ENCODE measurements at places on chromosomes 4 and X.

- DNase-seq = no peak
Observed at GRCh38 chr4:56803471-56803870, 18.0 kb downstream of the SPINK2 start.

GRCh38 chr4:107824350-107825071 lies at the start of gene SGMS2:
SGMS2 (plus strand) TSS chr4:107824932; CDS start chr4:107895554, 70,622 bp downstream.
- peak; percentile 61 for DNase-seq

DNA sequence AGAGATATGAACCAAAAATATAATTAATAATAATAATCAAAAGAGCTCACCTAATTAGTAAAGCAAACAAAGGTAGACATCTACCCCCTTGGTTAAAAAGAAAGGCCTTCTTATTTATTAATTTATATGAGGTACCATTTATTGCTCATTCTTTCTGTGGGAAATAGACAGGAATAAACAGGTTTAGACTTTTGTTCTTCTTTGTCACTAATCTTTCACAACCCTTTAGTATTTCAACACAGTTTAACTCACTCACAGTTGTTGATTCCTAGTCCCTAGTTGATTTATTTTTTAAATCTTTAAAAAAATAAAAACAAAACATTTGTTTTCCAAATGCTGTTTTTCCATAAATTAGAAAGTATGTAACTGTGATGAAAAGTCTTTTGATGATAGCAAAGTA lies 5.6 kb downstream of the PPARGC1A start:
- DNase-seq = no peak

GRCh38 chr4:7383266-7383665 lies 51.5 kb downstream of the PSAPL1 start:
- DNase-seq = no peak

DNA sequence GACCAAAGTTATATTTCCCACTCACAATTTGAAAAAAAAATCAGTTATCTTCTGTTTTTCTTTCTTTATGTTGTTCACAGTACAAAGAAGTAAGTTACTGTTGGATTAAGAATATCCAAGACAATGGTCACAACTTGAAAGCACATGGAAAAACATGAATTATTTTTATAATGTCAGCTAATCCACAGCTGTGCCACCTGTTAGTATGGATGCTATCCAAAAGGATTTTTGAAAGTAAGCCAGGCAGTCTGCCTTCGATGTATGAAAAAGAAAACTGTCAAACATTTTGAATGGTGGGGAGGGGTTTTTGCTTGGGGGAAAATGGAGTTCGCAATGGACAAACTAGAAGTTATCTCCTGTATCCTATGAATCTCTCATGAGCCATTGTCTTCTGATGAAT lies 6.2 kb downstream of the GPM6A start:
- no peak for DNase-seq

- no peak for DNase-seq
Observed at GRCh38 chrX:14616301-14616700, 87.0 kb downstream of the GLRA2 start.

GRCh38 chr4:26055855-26056254 lies 141.8 kb downstream of the SMIM20 start:
- no peak for DNase-seq
